ENCODE measurements at places on chromosomes 11 and 22. TPM values are rescaled to one million over a fixed set of nuclear protein-coding genes. Genes with fewer than 3 reads are reported as not detected.

Gene CHRNA10
- 0.43 TPM for total RNA-seq

Gene MS4A3
- total RNA-seq = not detected

Gene HSPB2
- 0.63 TPM for total RNA-seq

Gene OR4S2
- total RNA-seq = not detected

Gene NAV2
- total RNA-seq = 7.9 TPM

Gene RHOD
- total RNA-seq = 11.6 TPM

Gene CCDC15
- 0.43 TPM for total RNA-seq

Gene GGTLC2
- not detected for total RNA-seq

Gene SC5D
- total RNA-seq = 38.0 TPM

Gene GPHA2
- not detected for total RNA-seq

Gene P2RX3
- not detected for total RNA-seq

Gene BEST1
- total RNA-seq = 4.6 TPM

Gene HBD
- 0.34 TPM for total RNA-seq

Gene TRIM48
- total RNA-seq = not detected

Gene SLC7A4
- total RNA-seq = 0.16 TPM

Gene HTR3A
- not detected for total RNA-seq

Gene ADM2
- total RNA-seq = 0.16 TPM

Gene EMID1
- 0.09 TPM for total RNA-seq

Gene BTG4
- not detected for total RNA-seq

All from bronchial smooth muscle cell (primary cell).